ENCODE measurements at places on chromosomes 3 and 15.

DNA sequence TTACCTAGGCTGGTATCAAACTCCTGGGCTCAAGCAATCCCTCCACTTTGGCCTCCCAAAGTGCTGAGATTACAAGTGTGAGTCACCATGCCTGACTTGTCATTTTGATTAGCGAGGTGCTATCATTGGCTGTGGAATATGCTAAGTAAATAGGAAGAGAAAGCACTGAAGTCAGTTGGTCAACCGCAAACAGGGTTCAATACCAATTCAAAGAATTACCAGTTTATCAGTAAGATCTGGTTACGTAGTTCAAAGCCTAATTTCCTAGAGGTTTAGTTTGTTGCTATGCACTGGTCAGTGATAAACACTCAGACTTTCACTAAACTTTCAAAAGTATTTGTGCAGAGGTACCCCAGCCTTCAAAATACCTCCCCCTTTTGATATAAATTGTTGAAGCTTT lies 29.5 kb downstream of the GLB1 start:
- no peak for DNase-seq

DNA sequence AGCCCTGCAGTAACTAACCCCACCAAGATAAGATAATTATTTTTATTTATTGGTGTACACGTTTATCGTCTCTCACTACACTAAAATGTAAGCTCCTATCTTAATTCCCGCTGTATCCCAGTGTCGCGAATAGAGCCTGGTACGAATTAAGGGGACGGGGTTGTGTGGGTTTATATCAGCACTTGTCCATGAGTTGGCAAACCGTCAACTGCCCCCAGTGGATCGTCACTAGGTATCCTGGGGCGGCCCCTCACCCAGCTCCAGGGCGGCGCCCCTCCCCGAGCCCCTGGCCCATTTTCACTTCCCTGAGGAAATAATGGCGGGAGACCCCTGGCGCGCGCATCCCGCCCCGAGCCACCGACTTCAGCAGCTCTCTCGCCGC lies 465 bp downstream of the RUVBL1 start:
- no peak for DNase-seq

DNA sequence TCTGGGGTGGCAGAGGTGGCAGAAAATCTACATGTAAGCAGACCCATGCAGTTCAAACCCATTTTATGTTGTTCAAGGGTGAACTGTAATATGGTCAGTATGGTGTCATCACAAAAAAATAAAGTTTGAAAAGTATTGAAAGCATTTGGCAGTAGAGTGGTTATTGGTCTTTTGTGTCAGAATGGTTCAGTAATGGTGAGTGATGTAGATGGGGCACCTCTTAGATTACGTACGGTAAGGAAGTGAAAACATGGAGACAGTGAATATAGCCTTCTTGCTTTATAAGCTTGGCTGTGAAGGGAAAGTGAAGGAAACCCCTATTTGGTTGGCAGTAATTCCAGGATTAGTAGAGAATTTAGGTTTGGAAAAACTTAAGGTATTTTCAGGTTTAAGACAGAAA lies 17.2 kb upstream of the CCNB2 start:
- no peak for DNase-seq

DNA sequence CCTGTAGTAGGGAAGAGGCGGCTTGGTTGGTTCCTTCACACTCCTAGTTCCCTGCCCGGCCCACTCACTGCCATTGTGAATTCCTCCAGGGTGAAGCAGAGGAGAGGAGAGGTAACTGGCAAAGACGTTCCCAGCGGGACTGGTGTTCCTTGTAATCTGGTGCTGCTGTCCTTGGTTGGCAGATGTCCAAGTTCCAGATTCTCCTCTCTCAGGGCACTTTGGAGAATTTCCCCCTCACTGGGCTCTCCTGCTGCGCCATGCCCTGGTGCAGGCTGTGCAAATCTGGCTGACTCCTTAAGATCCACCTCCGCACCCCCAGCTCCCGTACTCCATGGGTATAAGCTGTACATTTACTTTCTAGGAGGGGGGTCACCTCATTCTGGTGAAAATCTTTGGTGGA lies 37.3 kb downstream of the THSD4 start:
- DNase-seq, result no peak

- DNase-seq, result peak; percentile 4
Measured at GRCh38 chr15:71199384-71200351, 84.4 kb downstream of the THSD4 start.

DNA sequence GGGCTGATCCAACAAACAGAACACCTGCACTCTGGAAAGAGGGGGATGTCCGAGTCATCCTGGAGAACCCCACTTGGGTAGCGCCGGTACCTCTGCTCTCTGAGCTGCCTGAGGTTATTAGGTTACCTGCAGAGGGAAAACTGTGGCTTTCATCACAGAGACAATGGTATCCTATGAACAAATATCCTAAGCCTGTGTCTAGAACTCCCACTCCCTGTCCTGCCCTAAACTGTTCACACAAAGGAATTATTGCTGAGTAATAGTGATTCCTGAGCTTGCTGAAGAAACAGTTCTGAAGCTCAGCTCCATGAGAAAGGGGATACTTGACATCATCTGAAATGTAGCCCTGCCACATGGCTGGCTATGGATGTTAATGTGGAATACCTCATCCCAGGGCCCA lies 31.9 kb upstream of the WNT5A start:
- DNase-seq, result no peak

- no peak for DNase-seq
Measured at GRCh38 chr3:114439284-114439683, 145.5 kb downstream of the TIGIT start.

GRCh38 chr3:111227216-111227615 lies 155.6 kb downstream of the NECTIN3 start:
- DNase-seq, result no peak

GRCh38 chr15:60126200-60126599 lies 122.1 kb downstream of the FOXB1 start:
- no peak for DNase-seq

DNA sequence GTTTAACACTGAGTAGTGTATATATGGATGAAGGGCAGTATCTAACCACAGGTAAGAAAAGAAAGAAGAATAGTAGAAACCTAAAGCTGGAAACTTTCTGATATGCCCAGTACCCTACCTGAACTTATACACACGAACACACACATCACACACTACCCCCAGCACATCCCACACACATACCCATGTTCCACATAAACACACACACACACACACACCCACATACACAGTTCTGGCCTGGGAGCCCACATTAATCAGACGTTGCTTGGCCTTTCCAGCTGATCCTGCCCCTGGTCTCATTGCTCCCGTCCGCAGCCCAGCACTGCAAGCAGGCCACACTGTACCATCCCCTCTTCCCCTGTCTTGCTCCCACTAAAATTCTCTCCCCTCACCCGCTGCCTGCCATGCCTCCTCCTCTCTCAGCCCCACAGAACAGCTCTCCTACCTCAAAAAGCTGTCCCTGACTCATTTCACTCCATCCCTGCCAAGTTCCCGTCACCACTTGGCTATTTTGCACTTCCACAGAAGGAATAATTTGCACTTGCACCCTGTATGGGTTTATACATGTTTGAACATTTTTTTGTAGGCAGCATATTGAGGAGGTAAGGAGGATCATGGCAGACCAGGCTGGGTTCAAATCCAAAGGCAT lies 185.8 kb upstream of the PPP2R3A start:
- DNase-seq, result no peak

- no peak for DNase-seq
Measured at GRCh38 chr3:68819361-68819760, 113.0 kb downstream of the TAFA4 start.

DNA sequence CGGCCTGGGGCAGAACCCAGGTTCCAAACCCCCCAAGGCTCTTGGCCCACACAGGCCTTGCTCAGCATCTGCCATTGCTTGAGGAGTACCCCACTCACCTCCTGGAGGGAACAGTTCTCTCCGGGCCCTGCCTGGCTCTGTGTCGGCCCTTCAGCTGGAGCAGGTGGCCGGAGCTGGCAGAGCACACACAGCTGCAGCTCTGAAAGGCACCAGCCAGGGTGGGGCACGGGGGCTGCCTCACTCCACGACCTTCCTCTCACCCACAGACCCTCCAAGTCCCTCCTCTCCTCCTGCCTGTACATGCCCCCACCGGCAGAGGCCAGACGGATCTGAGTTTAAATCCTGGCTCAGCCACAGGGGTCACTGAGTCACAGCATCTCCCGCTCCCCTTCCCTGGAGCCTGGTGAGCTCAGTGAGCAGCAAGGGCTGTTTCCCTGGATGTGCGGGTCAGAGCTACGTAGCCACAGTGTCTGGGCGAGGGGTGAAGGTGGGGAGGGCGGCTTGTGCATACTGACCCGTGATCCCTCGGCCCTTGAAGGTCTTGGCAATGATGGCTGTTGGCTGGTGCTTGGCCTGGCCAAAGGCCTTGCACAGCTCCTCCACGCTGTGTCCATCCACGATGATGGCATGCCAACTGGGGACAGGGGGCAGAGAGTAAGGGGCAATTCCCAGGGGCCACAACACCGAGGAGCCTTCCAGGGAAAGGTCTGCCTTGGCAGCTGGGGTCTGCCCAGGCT lies 23.0 kb downstream of the TKT start:
- no peak for DNase-seq

- DNase-seq, result no peak
Measured at GRCh38 chr3:164236851-164237250, 841.4 kb downstream of the SI start.

GRCh38 chr3:196951371-196951770 lies 9.0 kb upstream of the NCBP2 start:
- DNase-seq, result no peak

DNA sequence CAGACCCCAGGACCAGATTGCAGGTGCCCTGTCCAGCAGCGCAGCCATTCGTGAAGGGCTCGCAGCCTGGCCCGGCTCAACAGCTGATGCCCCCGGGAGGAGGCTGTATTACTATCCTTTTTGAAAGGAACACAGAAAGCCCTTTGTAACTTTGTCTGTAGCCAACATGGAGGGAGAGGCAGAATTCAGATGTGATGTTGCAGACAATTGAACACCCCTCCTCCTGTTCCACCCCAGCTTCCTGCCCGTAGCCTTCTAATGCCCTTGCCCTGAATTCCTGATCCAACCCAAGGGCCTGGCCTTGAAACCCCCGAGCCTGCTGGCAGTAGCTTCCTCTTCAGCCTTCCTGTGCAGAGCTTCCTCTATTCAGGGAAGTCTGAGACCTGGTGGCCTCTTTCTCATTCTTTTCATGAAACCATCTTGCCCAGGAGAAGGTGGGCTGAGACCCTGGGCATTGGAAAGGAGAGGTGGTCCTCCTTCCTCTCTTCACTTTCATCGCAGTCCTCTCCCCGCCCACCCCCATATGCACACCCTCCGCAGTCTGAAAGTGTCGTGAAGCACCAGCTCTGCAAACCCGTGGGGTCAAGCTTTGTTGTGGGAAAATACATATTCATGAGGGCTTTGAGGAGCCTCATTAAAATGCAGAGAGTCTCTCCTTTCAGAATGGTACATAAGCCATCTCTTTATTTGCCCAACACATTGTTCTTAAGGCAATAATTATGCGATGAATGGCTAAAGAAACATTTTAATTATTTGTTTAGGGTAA lies 109.2 kb downstream of the APBA2 start:
- DNase-seq, result peak; percentile 45

GRCh38 chr15:58605931-58606530 lies 143.5 kb downstream of the ADAM10 start:
- no peak for DNase-seq

DNA sequence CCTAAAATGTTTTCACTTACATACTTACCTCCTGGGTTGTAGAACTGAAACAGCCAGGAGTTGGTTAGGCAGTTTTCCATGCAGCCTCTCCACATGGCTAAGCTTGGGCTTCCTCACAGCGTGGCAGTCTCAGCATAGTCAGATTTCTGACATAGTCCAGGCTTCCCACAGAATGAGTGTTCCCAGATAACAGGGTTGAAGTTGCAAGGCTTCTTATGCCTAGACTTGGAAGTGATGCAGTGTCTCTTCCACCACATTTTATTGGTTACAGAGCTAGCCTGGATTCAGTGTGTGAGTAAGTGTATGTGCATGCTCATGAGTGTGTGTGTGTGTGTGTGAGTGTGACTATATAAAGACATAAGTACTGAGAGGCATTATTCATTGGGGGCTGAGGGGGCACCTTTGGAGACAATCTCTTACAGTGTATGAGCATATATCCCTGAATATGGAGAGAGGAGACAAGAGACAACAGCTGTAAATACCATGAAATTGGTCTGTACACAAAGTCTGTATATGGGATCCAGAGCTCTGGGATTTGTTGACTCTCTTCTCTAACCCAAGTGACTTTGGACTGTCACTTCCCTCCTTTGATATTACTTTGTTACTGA lies 78.1 kb downstream of the ZNF621 start:
- no peak for DNase-seq

DNA sequence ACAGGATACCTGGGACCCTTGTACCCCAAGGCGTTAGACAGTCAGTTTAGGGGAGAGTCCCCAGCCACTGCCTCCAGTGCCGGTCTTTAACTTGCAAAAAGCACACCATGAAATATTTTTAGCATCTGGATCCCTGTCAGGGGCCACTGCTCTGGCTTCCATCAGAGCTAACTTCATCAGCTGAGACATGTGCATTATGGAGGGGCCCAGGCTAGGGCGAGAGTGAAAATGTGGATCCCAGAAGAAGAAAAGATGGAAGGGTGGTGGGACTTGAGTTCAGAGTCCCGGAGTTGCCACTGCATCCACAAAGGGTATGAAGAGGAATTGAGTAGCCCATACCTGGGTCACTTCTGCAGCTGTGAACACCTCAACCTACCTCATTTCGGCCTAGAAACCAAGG lies 23.5 kb upstream of the SPATA12 start:
- DNase-seq, result no peak

GRCh38 chr15:27495963-27496459 lies 525.0 kb downstream of the GABRG3 start:
- no peak for DNase-seq

- DNase-seq, result peak; percentile 88
Measured at GRCh38 chr3:31043184-31043819, 148.8 kb upstream of the GADL1 start.

DNA sequence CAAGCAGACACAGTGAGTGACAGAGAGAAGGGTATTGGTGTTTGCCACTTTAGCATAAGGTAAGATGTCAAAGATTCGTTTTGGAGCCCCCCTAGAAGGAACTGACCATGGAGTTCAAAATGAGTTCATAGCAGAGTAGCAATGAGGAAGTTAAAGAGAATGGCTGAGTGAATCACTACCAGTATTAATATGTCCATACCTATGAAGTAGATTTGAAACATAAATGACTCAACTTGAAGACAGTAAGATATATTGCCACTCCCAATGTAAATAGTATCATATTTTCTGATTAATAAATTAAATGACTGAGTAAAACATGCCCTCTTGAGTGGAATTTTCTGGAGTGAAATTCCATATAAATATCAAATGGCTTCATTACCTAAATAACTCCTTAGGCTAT lies 675.1 kb downstream of the NLGN1 start:
- peak; percentile 3 for DNase-seq

- DNase-seq, result no peak
Measured at GRCh38 chr3:132911741-132912415, 126.3 kb upstream of the TMEM108 start.

DNA sequence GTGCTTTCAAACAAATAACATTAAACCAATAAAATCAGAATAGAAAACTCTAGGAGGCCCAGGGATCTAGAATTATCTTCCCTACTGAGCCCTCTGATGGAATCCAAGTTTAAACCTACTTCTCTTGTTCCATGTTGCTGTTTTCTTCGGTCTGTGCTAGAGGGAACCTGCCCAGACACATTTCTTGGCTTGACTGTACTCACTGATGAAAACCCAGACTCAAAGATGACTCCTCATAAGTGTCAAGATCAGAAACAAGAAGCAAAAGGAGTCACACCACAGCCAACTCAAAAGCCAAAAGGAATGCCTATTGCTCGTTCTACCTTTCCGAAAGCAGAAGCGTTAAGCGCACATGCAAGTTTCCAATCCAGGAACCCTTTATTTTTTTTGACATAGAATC lies 31.6 kb downstream of the SCAP start:
- DNase-seq, result no peak

- no peak for DNase-seq
Measured at GRCh38 chr3:156707588-156707987, 33.2 kb downstream of the TIPARP start.

GRCh38 chr3:116610124-116610523 lies 99.5 kb upstream of the TUSC7 start:
- DNase-seq, result no peak

All from NB4 (cell line).